NCI-H1436 treated with DMSO at 0.1 percent for 48 hours (cell line): ENCODE measurements at places on chromosomes 1 and 21.

- no peak for DNase-seq
Measured at GRCh38 chr1:114723457-114723856, 6.9 kb upstream of the NRAS start.

- no peak for DNase-seq
Measured at GRCh38 chr1:119655154-119655553, 7.1 kb upstream of the ZNF697 start.

DNA sequence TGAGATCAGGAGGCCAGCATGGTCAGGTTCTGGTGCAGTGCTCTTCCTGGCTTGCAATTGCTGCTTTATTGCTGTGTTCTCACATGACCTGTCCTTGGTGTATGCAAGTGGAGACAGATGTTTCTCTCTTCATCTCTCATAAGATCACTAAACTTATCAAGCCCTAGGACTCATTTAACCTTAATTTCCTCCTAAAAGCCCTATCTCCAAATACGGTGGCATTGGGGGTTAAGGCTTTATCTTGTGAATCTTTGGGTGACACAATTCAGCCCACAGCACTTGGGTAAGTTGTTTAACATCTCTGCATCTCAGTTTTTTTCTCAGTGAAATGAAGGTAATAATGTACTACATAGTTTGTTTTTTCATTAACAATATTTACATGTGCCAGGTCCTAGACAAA, 152.4 kb downstream of the RWDD3 start:
- no peak for DNase-seq

DNA sequence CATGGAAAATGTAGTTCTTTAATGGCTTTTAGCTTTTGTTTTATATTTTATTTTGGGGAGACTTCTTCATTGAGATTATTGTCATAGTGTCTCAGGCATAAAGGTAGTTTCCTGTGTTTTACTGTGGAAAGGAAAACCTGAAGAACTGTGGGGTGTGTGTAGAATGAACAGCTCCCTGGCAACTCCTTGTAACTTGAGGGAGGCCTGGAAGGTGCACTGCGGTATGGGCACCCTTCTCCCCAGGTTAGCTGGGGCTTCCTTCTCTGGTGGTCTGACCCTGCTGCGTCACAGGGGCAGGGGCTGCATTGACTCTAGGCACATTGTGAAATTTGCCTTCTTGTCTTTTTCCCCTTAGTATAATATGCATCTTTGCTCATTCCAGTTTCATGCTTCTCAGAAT, 1.7 kb downstream of the ATP1B1 start:
- no peak for DNase-seq

- no peak for DNase-seq
Measured at GRCh38 chr21:42785666-42786427, 93.5 kb downstream of the WDR4 start.

DNA sequence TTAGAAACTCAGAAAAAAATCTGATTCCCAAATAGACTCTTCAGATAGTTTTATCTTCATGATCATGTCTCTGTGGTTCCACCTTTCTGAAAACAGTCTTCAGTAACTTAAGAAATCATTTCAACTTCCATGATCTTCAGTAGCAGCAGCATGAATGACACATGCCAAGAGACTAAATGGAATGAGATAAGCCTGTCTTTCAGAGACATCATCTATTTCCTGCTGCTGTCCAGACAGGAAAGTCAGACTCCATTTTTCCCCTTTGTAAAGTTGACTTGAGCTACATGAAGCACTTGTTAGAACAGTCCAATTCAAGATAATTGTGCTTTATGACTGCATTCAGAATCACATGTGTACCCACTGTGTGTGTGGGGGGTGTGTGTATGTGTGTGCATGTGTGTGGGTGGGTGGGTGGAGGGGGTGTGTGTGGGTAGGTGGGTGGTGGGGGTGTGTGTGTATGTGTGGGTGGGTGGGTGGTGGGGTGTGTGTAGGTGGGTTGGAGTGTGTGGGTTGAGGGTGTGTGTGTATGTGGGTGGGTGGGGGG, 58.8 kb downstream of the CLIC4 start:
- no peak for DNase-seq

- no peak for DNase-seq
Measured at GRCh38 chr21:38123626-38124025, 133.2 kb upstream of the KCNJ15 start.

DNA sequence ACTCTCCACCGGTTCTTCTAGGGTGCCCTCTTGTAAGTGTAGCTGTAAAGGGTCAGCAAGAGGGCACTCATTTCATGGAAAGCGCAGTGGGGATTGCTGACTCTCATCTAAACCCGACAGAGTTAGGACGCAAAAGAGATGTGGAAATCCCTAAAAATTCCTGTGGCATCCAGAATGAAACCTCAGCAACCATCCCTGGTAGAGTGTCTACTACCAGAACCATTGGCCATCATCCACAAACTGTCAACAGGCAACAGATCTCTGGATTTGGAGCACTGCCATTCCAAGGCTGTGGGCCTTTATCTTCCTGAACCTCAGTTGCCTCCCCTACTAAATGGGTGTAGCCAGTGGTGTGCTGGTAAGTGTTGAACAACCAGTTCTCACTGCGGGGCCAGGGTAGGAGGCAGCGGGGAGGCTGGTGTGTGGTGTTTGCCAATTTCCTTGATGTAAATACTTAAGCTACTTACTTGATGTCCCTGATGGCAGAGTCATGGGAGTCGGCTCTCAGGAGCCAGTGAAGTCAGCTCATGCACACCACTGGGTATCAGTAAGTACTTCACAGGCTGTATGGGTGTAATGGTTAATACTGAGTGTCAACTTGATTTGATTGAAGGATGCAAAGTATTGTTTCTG, 195.8 kb downstream of the KAZN start:
- no peak for DNase-seq

- no peak for DNase-seq
Measured at GRCh38 chr1:220789532-220790147, 2.9 kb downstream of the MTARC1 start.

GRCh38 chr1:168281603-168282325, 1.1 kb downstream of the TBX19 start:
- DNase-seq = no peak

DNA sequence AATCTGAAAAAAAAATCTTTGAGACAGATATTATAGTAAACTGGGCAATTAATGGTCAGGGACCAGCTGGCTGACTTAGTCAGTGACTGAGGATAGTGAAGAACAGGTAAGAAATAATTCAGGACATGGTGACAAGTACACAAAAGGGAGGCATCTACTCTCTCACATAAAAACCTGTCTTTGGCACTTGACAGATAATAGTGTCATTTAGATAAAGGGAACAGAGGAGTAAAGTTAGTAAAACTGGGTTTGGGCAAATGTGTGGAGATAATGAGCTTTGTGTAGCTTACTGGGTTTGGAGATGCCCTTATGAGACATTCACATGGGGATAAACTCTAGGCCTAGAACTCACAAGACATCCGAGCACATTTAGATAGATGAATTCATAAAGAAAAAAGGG, 4.0 kb downstream of the SSX2IP start:
- DNase-seq = no peak

- no peak for DNase-seq
Measured at GRCh38 chr1:51063121-51063520, 38.9 kb upstream of the C1orf185 start.

- no peak for DNase-seq
Measured at GRCh38 chr1:79079770-79080169, 73.2 kb upstream of the ADGRL4 start.

GRCh38 chr1:98480271-98480670, 181.2 kb upstream of the SNX7 start:
- no peak for DNase-seq

DNA sequence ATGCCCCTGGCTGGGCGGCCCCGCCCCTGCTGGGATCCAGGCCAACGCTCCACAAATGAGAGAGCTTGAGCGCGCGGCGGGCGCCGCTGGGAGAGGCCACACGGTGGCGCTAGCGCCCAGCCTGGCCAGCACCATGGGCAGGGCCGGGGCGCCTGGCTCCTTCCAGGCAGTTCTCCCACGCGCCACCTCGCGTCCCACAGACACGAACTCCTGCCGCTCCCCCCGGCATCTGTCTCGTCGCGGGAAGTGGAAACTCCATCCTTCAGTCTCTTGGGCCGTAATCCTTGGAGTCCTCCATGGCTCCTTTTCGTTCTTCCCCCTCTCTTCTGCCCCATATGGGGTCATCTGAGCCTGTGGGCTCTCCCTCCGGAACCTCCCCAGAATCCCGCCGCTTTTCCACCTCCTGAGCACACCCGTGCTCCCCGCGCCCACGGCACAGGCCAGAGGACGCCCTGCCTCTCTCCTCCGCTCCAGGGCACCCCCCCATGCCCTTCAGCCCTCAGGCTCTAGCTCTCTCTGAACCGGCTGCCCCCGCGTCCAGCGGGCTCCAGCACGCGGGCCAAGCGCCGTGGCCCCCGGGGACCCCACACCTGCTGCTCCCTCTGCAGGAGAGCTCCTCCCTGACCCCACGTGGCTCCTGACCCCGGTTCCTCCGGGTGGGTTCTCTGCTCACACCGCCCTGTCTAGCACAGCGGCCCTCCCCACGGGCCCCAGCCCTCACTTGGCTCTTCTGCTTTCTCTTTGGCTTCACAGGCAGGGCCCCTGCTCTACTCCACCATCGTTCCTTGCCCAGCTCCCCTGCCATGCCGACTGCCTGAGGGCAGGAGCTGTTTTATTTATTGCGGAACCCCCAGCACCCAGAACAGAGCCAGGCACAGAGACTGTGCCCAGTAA, 31.9 kb upstream of the EDN2 start:
- no peak for DNase-seq

GRCh38 chr1:116259663-116260062, 113.4 kb upstream of the ATP1A1 start:
- no peak for DNase-seq

- DNase-seq = no peak
Measured at GRCh38 chr1:209624558-209625549, 27.4 kb downstream of the LAMB3 start.

GRCh38 chr1:160681066-160681890, 30.3 kb downstream of the CD48 start:
- DNase-seq = no peak

DNA sequence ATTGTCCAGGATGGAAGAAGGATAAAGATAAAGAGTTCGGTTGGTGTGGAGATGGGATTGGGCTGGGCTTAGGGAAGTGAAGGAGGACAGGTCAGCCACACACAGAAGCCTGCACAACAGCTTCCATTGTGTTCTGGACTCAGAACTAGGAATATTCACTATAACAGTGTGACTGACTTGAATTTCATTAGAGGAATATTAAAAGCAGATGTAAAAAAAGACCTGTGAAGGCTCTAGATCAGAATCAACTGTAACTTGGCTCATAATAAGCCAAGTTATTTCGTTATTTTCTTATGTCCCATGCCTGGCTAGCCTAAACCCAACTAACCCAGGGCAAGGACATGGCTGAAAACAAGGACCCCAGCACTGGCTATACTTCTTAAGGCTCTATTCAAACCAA, 56.6 kb upstream of the GPR88 start:
- DNase-seq = no peak

- no peak for DNase-seq
Measured at GRCh38 chr1:82840192-82840591, 1039.5 kb downstream of the ADGRL2 start.

- DNase-seq = no peak
Measured at GRCh38 chr1:147822292-147822691, 61.9 kb upstream of the GJA5 start.
